Activated CD8-positive, alpha-beta T cell treated with anti-CD3 and anti-CD28 coated beads for 36 hours (primary cell): ENCODE measurements at places on chromosomes 7 and 10. TPM values are rescaled to one million over a fixed set of nuclear protein-coding genes. Genes with fewer than 3 reads are reported as not detected.
A peak's percentile ranks its signal among the peaks of the same experiment; 100 is the strongest.

Gene CNPY1
- not detected for total RNA-seq

Gene BTBD16
- total RNA-seq, result not detected

Gene GPRIN2
- not detected for total RNA-seq

GRCh38 chr10:127117125-127117524 lies 79.3 kb downstream of the INSYN2A start:
- DNase-seq, result peak; percentile 58

- DNase-seq, result no peak
Measured at GRCh38 chr7:78993341-78993740, 460.1 kb downstream of the MAGI2 start.

DNA sequence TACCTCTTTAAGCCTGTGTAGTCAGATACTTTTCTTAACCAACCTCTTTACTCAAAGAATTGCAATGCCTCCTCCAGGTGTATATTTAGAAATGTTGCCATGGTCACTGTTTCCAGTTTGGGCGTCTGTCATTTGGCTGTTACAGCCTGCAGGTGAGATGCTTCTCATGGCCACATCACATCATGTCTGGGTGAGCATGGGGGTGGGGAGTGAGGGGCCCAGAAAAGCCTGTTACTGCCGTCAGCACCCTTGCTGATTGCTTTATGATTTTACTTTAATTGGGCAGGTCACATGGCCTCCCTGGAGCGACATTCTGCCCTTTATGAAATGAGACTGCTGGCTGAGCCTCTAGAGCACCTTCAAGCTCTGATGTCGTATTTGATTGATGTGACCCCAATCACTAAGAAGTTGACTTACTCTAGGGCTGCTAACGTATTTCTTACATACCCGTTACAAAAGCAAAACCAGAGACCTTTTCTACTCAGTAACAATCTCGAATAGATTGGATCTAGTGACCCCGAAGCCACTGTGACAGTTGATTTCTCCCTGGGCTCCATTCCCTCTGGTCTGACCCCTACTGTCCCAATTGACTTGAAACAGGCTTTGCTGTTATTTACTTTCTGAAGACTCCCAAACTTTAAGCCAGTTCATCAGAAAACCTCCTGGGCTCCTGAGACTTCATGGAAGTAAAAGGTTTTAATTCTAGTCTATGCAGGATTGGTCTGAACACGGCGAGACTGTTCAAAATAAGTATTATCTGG lies 60.7 kb downstream of the OTUD1 start:
- DNase-seq, result no peak

- DNase-seq, result peak; percentile 21
Measured at GRCh38 chr10:75108684-75109458, 2.6 kb upstream of the SAMD8 start.

GRCh38 chr7:158494162-158494586 lies 93.4 kb downstream of the PTPRN2 start:
- peak; percentile 35 for DNase-seq

DNA sequence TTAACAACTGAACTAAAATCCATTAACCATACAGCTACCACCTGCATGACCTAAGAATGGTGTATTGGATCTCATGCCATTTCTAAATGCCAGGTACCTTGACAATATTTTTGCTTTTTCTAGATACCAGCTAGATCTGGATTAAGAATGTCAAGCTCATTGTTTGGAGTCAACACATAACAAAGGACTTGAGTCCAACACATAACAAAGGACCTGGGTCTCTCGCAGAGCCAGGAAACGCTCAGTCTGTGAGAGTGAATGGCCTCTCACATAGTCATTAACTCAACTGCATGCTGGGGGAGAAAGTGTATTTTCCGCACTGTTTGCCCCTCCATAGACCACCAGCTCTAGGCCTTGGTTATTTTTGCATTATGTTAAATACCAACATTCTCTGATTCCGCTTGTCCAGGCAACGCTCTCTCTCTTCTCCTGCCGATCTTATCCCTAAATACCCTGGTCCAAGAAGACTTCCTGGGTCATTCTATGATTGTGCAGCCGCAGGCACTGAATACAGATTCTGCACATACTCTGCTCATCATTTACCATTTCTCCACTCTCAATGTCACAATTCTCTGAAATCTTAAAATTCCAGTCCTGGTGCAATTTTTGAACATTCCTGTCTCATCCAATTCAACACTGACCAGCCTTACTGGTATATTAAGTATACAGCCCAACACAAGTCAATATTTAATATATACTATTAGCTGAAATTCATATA lies 31.2 kb downstream of the ITIH5 start:
- DNase-seq, result no peak

DNA sequence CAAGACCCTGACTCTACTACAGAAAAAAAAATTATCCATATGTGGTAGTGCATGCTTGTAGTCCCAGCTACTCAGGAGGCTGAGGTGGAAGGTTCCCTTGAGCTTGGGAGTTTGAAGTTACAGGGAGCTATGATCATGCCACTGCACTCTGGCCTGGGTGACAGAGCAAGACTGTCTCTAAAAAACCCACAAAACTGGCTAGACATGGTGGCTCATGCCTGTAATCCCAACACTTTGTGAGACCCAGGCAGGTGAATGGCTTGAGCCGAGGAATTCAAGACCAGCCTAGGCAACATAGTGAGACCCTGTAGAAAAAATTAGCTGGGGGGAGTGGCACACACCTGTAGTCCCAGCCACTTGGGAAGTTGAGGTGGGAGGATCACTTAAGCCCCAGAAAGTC lies 32.9 kb upstream of the CHST3 start:
- no peak for DNase-seq

DNA sequence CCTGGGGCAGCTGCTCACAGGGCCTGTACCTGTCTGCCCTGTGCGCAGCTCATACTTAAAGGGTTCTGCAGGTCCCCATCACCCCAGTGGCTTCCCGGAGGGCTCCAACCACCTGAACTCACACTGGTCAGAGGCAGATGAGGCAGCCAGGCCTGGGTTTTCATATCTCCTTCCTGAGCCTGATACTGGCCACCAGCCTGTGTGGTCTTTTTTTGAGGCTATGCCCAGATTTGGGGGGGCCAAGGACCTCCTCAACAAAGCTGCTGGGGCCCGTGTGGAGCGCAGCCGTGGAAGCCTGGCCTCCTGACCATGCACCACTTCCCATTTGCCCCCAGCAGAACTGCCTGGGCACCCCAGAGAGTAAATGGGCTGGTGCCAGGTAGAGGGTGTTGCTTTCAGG lies 25.7 kb downstream of the PNLIPRP2 start:
- DNase-seq, result no peak

DNA sequence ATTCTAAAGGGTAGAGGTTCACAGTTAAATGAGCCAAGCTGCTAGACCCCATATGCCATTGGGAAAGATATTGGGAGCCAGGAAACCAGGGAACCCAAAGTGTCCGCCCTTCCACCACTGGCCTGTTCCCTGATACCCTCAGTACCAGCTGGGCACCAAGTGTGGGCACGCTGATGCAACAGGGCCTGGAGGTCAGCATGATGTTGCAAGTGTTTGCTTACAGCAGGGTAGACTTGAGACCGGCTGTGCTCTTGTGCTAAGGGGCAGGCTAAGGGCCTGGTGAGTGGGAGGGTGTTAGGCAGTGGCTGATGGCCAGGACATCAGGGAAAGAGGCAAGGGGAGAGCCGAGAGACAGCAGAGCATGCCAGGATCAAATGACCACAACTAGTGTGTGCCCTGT lies 21.0 kb upstream of the MYL7 start:
- no peak for DNase-seq

GRCh38 chr10:125812128-125812750 lies 10.8 kb downstream of the UROS start:
- no peak for DNase-seq

GRCh38 chr10:93461109-93461806 lies 20.9 kb downstream of the MYOF start:
- DNase-seq, result no peak

DNA sequence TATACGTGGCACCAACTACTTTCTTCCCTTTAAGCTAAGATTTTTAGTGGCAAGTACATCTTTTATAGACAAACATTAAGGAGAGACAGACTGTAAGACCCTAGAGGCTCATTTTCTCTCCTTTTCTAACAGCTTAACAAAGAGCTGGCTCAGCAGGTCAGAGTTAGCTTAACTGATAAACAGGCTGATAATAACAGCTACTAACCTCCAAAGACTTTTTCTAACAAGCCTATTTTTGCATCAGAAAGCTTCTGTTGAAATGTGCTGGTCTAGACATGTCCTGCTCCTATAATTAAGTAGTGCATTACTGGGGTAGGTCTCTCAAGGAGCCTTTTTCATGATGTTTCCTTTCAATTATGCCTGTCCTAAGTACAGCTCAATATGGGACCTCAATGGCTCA lies 238.2 kb upstream of the FAM3C start:
- no peak for DNase-seq

- DNase-seq, result no peak
Measured at GRCh38 chr7:117283779-117284178, 39.1 kb downstream of the WNT2 start.

DNA sequence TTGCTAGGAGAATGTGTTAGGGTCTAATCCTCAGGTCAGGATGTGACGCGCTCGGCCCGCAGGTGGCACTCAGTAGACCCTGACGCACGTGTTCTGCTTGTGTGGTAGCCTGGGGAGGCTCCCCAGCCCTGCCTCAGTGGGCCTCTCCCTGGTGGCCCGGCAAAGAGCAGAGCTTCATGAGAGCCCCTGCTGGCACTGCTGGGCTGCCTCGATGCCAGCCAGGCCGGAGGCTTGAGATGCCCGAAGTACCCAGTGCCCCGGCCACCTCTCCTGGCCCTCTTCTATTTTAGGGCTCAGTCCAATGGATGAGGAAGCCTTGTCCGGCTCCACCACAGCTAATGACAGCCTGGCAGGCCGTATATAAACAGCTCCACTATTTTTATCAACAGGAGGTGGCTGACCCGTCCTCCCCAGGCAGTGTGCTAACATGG lies 42.0 kb downstream of the PRF1 start:
- no peak for DNase-seq

DNA sequence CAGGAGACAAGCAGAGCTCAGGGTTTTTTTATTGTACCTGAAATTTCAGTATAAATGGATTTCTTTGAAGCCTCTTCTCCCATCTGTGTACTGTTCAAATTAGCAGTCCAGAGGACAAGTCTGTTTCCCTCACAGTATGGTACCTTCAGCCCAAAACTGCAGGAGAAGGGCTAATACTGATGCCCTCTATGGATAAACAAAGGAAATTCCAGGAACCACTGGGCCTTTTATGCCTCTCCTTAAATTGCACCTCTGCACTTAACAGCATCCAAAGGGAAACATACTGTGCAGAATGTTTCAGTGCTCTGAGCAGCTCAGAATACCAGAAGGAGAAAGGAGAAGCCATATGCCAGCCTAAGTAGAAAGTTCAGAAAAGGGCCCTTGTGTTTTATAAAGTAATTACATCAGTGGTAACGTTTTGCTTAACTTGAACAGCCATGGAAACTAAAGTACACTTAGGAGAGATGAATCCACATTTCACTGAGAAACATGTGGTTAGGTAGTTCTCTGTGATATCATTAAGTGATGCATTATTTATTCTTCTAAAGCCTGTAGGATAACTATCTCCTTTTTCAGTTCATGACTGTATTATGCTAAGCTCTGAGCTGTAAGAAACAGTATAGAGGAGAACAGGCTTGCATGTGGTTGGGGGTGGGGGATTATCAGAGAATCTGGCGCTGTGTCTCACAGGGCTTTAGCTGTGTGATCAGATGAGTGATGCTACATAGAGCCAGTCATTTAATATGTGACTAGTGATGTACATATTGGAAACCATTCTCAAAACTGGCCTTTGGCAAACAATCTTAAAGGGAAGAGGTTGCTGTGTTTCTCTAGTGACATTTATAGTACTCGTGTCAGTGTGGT lies 111.3 kb downstream of the POU6F2 start:
- DNase-seq, result no peak

DNA sequence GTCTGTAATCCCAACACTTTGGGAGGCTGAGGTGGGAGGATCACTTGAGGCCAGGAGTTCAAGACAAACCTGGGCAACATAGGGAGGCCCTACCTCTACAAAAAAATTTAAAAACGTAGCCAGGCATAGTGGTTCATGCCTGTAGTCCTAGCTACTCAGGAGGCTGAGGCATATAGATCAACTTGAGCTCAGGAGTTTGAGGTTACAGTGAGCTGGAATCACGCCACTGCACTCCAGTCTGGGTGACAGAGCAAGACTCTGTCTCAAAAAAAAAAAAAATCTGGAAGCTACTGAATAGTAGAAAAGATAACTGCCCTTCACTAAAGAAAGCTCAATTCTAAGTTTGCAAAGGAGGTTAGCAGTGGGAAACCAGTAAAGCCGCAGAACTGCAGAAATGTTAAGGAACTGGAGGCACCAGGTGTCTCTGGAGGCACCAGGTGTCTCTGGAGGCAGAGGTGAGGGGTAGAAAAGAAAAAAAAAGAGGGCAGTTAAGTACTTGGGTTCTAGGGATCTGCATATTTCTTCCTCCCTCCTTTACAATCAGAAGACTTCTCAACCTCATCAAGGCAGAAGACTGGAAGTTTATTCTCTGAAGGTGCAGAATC lies 56.5 kb downstream of the RNLS start:
- DNase-seq, result no peak
